ENCODE measurements at places on chromosomes 4 and X.
A peak's percentile ranks its signal among the peaks of the same experiment; 100 is the strongest.

DNA sequence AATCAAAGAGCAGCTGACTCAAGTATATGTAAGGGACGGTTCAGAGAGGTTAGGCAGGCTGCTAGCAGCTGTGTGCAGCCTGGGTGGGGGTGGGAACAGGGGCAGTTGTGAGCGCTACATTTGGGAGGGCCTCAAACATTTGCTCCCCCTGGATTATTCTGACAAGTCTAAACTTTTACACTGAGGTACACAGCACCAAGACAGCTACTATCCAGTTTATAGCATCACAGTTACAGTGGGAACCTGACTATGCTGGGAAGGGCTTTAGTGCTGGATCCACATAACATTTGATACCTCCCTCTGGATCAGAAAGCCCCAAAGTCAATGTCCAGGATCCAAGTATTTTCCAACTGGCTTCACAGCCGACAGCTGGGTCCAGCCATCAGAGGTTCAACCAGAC is 55.8 kb upstream of the GIMD1 start:
- no peak for DNase-seq

- DNase-seq: no peak
These were observed 572.6 kb downstream of the ZNF674 start for GRCh38 chrX:45972636-45973035.

- DNase-seq: no peak
These were observed 97.5 kb upstream of the GATB start for GRCh38 chr4:151858356-151858755.

GRCh38 chr4:189385098-189385497 is 555.6 kb upstream of the FRG1 start:
- no peak for DNase-seq

DNA sequence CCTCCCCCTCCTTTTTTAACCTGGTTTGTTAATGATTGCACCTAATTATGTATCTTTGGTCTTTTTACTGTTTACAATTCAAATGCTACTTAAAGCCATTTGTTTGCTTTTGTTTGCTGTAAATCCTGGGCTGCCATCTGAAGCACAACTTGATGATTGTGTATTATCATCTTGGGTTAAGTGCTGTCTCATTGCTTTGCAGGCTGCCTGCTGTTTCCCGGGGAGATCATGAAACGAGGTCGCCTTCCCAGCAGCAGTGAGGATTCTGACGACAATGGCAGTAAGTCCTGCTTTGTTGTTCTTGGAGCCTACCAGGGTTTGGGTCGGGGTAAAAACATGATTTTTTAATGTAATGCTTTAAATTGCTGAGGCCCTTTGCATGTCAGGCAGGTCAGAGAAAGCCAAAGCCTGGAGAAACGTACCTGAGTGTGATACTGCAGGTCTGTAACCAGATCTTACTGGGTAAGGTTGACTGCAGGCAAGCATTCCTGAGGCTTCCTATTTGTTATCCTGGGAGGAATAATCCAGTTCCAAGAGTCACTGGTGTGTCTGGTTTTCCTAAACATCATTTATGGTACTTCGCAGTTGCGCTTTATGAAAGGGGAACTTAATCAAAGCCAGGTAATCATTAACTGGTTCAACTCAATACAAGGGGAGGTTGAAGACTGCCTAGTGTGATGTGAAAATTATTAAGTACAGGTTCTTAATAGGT is 22.2 kb downstream of the JADE1 start:
- no peak for DNase-seq

- no peak for DNase-seq
These were observed 86.0 kb upstream of the TET2 start for GRCh38 chr4:105060628-105061027.

DNA sequence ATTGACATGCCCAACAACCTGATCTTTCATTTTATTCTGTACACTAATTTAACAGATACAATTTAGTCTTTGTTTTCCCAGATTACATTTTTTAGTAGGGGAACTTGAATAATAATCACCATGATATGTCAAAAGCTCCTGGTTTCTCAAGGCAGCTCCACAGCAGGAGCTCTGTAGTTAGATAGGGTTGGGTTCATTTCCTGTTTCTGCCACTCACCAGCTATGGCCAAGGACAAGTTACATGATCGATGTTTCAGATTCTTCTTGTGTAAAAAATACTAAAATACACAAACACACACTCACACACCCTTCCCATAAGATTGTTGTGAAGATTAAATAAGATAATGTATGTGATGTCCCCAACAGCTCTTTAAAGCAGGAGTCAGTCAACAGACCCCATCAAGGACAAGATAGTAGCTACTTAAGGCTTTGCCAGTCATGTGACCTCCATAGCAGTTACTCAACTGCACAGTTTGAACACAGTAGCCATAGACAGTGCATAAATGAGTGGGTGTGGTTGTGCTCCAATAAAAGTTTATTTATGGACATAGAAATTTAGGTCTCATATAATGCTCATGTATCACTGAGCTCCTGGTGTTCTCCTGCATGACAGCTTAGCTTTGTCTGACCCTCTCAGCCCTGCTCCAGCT is 18.4 kb downstream of the GUCY1A1 start:
- DNase-seq: no peak

- DNase-seq: no peak
These were observed 532.1 kb downstream of the GBA3 start for GRCh38 chr4:23224684-23225420.

DNA sequence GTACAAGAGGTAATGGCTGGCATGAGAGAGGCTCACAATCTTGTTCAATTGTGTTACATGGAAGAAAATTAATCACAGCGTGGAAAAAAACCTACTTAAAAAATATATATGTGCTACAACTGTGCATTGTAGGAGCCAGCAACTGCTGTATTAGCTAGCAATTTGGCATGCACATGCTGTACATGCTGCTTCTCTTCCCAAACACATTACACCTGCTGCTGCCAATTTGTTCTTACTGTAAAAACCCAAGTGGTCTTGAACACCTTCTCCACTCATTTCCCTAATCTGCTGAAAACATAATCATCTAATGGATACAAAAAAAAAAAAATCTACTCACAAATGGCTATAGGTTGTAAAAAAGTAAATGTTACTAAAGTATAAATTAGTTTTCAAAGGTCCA is 264.2 kb downstream of the INPP4B start:
- DNase-seq: no peak

DNA sequence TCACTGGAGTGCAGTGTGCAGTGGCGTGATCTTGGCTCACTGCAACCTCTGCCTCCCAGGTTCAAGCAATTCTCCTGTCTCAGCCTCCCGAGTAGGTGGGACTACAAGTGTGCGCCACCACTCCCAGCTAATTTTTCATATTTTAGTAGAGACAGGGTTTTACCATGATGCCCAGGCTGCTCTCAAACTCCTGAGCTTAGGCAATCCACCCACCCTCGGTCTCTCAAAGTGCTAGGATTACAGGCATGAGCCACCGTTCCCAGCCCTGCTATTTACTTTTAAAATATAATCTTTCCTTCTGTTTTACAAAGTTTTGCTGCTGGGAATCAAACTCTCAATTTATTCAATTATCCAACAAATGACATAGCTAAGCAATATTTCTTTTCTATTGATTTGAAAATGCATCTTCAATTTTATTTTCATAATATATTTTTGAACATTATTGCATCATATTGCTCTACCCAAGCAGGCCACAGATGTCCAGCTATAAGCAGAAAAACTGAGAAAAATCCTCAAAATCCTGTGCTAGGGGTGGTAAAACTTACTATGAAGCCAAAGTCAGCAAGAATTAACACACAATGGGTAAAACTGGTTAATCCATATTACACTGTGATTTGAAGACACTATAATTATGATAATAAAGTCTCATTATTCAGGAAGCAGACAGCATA is 5.2 kb downstream of the TIFA start:
- DNase-seq: no peak

- no peak for DNase-seq
These were observed 153.2 kb upstream of the PRDX4 start for GRCh38 chrX:23514082-23514481.

GRCh38 chr4:87213421-87214075 is 6.9 kb downstream of the KLHL8 start:
- DNase-seq: no peak

- no peak for DNase-seq
These were observed 422.2 kb downstream of the INPP4B start for GRCh38 chr4:142423861-142424260.

- no peak for DNase-seq
These were observed 101.6 kb upstream of the TEX13D start for GRCh38 chrX:124230655-124231450.

DNA sequence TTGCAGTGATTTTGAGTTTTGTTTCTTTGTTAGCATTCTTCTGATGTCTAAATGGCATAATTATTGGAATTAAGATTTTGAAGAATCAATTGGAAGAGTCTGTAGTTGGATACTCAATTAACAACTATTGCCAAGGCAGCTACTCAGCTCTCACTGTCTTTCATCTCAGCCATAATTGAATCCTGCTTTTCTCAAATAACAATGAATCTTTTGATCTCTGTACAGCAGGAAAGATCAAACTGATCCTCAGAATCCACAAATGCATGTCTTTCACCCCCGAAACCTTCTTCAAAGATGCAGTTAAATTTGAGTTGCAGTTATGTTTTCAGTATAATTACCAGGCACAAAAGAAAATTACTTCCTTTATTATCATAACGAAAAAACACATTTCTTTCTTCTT is 86.2 kb downstream of the MAD2L1 start:
- no peak for DNase-seq

DNA sequence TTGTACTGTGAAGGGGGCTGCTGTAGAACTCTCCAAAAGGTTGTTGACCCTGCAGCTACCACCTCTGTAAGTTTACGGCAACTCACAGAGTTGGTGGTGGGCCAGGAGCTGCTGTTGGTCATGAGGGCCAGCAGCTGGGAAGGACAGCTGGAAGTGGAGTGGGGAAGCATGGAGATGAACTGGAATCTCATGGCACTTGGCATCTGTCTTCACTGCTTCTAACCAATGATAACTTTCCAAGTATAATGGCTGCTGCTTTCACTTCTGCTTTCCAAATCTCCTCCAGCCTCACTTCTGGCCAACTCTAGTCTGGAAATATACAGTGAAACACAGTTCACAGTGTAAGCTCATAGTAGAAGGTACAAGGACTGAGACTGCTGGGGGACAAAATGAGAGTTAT is 126.5 kb upstream of the INTU start:
- no peak for DNase-seq

- no peak for DNase-seq
These were observed 454.7 kb downstream of the PPP4R3C start for GRCh38 chrX:27008486-27008885.

DNA sequence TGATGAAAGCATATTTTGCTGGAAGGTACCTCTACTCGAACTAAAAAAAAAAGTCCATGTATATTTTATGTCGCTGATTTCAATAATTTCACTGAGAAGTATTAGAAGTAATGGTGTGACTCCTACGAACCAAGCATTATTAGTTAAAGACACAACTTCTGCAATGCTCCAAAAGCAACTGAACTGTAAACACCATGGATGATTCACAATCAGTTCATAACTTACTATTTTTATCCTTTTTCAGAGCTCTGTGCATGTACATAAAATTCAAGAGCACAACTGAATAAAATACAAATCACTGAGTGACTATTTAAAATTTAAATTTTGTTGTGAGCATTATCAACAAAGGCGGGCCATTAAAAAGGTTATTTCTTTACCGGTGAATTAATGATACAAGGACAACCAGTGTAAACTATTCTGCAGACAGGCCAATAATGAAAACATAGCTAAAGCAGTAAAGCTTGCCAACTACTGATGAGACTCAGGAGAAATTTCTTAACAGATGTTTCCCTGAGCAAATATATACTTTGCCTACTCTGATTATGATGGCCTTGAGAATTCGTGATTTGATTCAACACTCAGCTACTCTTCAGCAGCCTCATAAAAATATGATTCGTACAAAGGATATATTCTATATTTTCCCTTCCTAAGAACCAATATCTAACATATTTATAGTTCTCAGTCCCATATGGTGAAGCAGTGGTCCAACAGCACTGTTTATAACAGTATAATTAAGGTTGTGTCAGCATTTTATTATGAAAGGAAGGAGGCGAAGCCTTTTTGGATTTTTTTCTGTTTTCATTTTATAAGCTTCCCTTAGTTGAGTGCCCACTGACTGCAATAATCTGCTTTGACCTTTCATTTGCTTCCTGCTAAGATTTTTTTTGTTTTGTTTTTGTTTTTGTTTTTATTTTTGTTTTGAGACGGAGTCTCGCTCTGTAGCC is 62.8 kb upstream of the NEIL3 start:
- peak; percentile 31 for DNase-seq

DNA sequence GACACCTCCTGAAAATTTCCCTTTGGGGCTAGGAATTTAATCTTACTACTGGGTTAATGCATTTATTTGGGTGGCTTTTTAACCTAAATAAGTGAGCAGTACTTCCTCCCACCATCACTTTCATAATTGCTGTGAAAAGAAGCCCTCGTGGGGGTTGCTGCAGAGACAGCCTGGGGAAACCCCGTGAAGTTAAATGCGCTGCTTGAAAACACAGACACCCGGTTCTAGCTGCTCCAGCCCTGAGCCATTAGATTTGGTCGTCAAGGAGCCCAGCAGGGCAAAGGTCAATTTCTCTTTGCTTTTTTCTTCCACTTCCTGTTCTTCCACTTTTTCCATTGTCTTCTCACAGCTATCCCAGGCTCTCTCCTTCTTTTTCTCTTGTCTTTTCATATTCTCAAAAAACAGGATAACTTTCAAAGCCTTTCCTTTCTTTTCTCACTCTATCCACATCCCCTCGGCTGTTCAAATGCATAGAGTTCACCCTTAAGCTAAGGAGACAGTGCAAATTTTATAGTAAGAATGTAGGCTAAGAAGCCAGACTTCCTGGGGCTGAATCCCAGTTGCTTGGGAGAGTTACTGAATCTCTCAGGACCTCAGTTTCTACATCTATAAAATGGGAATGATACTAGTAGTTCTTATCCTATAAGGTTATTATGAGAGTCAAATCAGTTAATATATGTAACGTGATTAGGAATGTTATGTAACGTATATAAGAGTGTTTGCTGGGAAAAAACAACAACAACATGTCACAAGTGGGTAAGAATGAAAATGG is 91.5 kb upstream of the ZNF827 start:
- DNase-seq: no peak

- DNase-seq: no peak
These were observed 210.7 kb downstream of the DHX15 start for GRCh38 chr4:24373704-24374103.

GRCh38 chrX:22520128-22520828 is 247.6 kb downstream of the CBLL2 start:
- no peak for DNase-seq

- DNase-seq: no peak
These were observed 17.6 kb downstream of the HS6ST2 start for GRCh38 chrX:132940727-132941327.

GRCh38 chrX:151929126-151929525 is 16.4 kb downstream of the MAGEA4 start:
- DNase-seq: no peak

GRCh38 chr4:15891312-15891711 is 47.2 kb downstream of the FGFBP1 start:
- no peak for DNase-seq
